ENCODE measurements at places on chromosomes 16 and 17. TPM values are rescaled to one million over a fixed set of nuclear protein-coding genes. Genes with fewer than 3 reads are reported as not detected.
A peak's percentile ranks its signal among the peaks of the same experiment; 100 is the strongest.

- no peaks in the 10 kb centered on the region for H3K36me3 ChIP-seq
- H3K4me1 ChIP-seq = no peaks in the 10 kb centered on the region
- no peak for DNase-seq
- no peak overlapping the region for H3K27ac ChIP-seq
- H3K4me3 ChIP-seq = no peak overlapping the region
Measured at GRCh38 chr17:7098802-7099459, 15.7 kb downstream of the ASGR2 start.

- peaks cover 84% of the 10 kb centered on the region for H3K4me1 ChIP-seq
- no peak overlapping the region for H3K4me3 ChIP-seq
- DNase-seq = no peak
- no peaks in the 10 kb centered on the region for H3K36me3 ChIP-seq
- no peaks in the 10 kb centered on the region for H3K27me3 ChIP-seq
- H3K27ac ChIP-seq = peak overlapping the region; percentile 80
Measured at GRCh38 chr17:50184064-50184463, 17.4 kb downstream of the COL1A1 start.

Gene NOD2
- total RNA-seq = 1.3 TPM

Gene BRCA1
- total RNA-seq = 8.4 TPM
